ENCODE measurements at places on chromosomes 1 and 21.

- no peak for DNase-seq
Measured at GRCh38 chr1:25120281-25120680, 112.0 kb downstream of the SYF2 start.

DNA sequence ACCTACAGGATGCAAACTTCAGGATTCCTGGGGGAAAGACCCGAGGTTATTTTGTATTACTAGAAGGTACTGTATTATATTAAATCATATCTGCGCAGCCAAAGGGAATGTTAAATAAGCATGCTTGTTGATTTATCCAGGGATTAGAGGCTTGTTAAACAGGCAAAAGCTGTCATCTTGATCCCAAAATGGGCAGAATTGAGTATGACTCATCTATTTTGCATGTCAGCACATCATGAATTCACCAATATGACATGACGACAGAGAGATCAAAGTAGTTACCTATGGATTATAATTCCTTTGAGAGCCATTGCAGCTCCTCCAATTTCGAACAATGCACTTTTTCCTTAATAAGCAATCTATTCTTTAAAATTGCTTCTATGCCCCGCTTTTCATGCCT, 66.1 kb downstream of the TBX15 start:
- DNase-seq, result no peak

DNA sequence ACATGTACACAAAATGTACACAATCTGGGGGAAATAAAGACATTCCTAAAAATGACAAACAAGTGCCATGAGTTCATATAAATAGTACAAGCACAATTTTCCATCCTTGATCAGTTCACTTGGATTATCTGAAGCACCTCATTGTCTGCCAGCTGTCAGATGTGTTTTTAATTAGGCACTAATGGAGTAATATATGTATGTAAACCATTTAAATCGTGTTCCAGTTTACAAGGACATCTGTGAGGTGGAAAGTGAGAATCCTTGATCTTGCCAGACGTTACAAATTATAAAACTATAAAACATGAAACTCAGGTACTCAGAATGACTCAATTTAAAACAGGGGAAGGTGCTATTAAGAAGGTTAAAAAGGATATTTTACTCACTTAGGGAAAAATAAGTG, 1312.2 kb downstream of the PLA2G4A start:
- DNase-seq, result peak; percentile 4

- DNase-seq, result no peak
Measured at GRCh38 chr21:17189963-17190362, 322.9 kb upstream of the CXADR start.

- no peak for DNase-seq
Measured at GRCh38 chr1:163300568-163300967, 21.2 kb upstream of the NUF2 start.

DNA sequence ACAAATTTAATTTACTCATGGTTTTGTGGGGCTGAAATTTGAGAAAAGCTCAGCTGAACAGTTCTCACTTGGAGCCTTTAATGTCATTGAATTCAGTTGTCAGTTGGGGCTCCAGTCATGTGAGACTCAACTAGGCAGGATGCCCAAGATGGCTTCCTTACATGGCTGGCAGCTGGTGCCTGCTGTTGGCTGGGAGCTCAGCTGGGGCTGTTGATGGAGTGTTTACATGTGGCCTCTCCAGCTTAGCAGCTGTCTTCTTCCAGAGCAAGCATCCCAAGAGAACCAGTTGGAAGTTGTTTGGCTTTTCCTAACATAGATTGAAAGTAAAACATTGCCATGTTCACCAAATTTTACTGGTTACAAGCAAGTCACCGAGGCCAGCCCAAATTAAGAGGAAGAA, 81.8 kb upstream of the KCNA3 start:
- no peak for DNase-seq

GRCh38 chr1:209926045-209926444, 12.0 kb upstream of the SYT14 start:
- peak; percentile 73 for DNase-seq

- DNase-seq, result no peak
Measured at GRCh38 chr1:245416781-245417180, 262.0 kb downstream of the KIF26B start.

- no peak for DNase-seq
Measured at GRCh38 chr1:217885181-217885580, 254.0 kb downstream of the SPATA17 start.

- no peak for DNase-seq
Measured at GRCh38 chr1:67352211-67352610, 44.5 kb downstream of the IL12RB2 start.

GRCh38 chr1:58786184-58786926, 2.5 kb upstream of the JUN start:
- DNase-seq, result no peak

GRCh38 chr1:116836099-116836498, 73.6 kb upstream of the PTGFRN start:
- DNase-seq, result no peak

DNA sequence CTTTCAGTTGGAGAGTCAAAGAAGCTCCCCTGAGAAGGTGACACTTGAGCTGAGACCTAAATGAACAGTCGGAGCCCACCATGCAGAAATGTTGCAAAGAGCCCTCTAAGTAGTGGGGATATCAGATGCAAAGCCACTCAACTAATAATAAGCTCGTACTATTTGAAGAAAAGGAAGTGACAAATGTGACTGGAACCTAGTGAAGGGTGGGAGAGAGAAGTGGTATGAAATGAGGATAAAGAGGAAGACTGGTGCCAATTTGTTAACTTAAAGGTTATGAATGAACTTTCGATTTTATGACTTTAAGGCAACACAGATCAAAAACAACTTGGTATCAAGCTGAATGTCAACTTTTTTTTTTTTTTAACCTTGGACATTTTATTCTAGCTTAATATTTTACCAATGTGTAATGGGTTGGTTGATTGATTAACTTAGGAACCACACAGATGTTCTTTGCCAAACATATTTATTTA, 14.7 kb downstream of the LYPLAL1 start:
- DNase-seq, result no peak

DNA sequence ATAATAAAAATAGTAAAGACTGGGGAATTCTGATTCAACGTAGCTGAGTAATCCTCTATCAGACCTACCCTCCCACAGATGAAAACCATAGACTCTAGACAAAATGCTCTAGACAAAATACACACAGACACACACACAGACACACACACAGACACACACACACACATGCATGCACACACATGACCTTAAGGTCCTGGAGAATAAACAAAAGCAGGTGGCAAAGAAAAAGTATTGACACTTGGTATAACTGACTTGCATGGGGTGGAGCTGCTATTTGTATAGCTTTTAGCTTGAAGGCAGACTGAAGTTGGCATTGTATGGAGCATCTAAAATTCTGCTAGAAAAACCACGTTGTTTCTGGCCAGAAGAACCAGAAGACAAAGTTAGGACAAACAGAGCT, 29.3 kb downstream of the C1orf141 start:
- no peak for DNase-seq

DNA sequence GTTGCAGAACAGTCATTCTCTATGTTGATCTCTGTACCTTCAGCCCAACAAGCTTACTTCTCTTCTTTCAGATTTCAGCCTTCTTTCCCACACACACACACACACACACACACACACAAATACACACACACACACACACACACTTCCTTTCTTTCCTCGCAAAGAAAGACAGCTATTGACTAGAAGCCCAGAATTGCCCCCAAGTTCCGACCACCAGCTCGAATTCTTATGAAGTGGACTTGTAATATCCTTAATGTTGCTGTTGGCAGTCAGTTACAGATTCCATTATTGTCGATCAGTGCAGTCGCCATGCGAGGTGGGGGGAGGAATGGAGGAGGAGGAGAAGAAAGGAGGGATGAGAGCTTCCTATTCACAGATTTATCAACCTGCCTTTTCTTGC, 125.5 kb downstream of the CLEC20A start:
- DNase-seq, result no peak

DNA sequence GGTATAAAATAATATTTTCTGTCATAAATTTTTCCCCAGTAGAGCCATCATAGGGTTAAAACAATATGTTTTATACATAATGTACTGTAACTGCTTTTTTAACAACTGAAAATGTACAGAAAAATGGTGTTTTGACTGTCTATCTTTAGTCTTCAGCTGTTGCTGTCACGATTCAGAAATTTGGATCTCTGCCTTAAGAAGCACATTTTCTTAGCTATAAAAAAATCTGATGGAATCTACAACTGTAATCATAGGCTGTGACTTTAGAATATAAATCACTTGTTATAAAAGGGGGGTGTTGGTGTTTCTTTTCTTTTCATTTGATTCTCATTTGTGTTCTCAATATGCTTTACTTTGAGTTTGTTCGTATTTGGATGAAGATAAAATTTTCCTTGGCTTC, 187.5 kb downstream of the PDE4B start:
- DNase-seq, result no peak

DNA sequence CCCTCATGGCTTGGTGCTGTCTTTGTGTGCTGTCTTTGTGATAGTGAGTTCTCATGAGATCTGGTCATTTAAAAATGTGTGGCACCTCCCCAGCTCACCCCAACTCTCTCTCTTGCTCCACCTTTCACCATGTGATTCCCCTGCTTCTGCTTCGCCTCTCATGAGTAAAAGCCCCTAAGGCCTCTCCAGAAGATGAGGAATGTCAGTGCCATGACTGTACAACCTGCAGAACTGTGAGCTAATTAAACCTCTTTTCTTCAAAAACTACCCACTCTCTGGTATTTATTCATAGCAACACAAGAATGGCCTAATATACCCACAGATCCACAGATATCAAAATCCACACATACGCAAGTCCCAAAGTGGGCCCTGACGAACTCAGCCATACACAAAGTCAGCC, 88.9 kb upstream of the PPP2R5A start:
- no peak for DNase-seq

DNA sequence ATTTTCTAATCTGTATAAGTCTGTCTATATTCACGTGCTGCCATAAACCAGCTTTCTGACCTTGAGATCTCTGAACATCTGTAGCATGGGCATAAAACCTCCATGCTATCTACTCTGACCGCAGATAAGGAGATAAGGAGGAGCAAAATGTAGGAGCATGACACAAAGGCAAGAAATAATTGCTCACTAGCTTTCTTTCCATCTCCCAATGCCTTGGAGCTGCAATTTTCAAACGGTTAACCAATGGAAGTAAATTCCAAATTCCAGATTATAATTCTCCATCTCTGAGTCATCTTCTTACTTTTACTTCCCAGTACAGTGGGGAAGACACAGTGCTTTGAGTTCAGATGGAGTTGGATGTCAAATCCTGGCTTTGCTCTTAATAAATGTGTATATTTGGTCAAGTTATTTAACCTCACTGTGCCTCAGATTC, 41.6 kb downstream of the CD58 start:
- DNase-seq, result no peak

GRCh38 chr1:28326984-28327383, 1.9 kb upstream of the MED18 start:
- DNase-seq, result no peak

- DNase-seq, result no peak
Measured at GRCh38 chr1:81950591-81951244, 150.0 kb downstream of the ADGRL2 start.

DNA sequence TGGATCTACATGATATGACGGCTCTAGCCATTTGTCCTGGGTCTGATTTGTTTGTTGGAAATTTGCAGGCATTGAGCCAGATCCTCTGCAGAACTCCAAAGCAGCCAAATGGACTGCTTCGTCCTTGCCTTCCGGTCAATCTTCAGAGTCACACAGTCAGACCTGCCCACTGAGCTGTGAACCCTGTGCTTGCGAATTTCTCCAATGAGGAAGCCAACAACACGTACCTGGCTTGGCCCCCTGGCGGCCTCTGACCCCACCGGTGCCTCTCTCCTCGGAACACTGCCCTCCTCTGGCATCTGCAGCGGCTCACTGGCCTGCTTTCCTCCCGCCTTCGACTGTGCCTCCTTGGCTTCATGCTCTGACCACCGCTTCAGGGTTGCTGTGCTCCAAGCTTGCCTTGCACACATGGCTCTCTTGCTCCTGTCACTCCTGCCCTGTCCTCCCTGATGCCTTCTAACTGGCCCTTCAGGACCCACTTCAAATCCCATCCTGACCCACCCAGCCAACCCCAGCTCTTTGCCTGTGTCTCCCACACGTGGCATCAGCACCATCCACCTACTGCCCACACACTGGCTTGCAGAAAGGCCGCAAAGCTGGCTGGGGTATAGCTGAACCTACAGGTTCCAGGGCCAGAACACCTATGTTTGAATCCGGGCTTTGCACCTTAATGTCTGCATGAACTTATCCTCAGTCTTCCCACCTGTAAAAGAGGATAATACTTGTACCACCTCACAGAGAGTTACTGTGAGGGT, 128.2 kb downstream of the KCNN3 start:
- DNase-seq, result no peak

DNA sequence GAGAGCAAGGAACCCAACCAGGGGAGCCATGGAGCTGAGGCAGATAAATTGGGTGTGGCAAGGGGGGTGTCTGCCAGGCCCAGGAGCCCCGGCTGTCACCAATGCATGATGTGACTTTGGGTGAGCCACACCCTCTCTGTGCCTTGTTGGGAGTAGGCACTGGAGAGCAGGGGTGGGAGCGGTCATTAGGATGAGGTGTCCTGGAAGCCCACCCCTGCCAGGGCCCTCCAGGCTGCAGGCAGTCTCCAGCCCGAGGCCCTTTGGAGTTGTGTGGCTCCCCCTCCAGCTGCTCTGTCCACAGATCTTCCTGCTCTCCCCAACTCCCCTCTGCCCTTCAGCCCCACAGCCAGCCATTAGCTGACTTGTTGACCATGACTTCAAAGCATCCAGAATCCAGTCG, 11.4 kb downstream of the MX2 start:
- DNase-seq, result no peak

DNA sequence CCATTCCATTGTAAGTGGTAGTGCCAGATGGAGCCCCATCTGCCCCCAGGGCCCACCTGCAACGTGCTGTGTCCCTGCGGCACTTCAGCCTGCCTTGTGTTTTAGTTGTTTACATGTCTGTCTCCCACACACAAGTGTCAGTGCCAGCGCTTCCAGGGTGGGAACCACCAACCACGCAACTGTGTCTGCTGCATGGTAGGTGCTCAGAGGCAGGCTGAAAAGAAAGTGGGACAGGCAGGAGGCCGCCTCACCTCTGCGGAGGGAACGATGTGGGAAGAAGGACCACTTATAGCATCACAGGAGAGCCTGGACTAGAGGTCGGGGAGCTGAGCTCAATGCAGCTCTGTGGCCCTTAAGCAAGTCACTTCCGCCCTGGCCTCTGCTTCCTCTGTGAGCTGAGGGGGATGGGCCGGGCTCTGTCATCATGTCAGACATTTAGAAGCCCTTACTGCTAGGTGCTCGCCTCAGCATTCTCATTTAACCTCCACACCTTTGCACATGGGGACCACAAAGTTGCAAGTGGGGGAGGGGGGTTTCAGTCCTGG, 17.9 kb downstream of the SLC9A1 start:
- no peak for DNase-seq

DNA sequence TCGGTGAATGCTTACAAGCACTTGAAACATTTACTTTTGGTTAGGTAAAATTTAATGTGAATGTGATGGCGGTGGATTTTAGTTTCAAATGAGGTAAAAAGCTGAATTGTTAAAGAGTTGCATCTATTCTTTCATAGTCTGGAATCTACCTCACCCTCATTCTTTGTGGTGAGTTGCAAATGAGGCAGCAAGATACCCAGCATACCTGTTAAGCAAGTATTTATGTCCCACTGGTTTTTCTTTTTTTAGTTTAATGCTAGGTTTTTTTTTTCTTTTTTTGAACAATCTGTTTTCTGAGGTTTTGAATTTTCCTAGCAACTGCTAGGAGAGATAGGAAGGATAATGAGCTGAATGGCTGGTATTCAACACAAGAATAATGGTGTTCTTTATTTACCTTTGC, 127.9 kb upstream of the CACYBP start:
- no peak for DNase-seq

All from NCI-H1417 treated with DMSO at 0.1 percent for 48 hours (cell line).